CD4-positive, alpha-beta T cell (primary cell): ENCODE measurements at places on chromosomes 2 and 18.

GRCh38 chr18:62625019-62625418 is 90.3 kb upstream of the PHLPP1 start:
- DNase-seq: no peak

GRCh38 chr18:59265246-59265973 is 7.8 kb downstream of the RAX start:
- DNase-seq: peak; percentile 14

GRCh38 chr2:193583638-193584400 is 1389.1 kb upstream of the TMEFF2 start:
- DNase-seq: no peak

- no peak for DNase-seq
Observed at GRCh38 chr2:133456156-133456555, 112.1 kb downstream of the NCKAP5 start.

DNA sequence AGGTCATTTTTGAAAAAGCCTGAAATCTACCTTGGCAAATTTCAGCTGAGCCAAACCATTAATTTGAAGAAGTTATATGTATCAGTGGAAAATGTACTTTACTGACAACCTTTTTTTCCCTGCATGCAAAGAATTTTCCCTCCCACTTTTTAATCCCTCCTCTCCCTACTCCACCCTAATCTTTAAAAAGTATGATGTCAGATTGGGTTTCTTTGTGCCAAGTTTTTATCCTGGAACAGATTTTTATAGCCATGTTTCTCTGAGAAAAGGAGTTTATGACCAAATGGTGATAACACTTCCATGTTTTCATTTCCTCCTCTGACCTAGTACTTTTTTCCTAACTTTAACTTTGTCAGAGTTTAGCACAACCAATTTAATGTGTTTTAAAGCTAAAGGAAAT is 250.3 kb upstream of the FOSL2 start:
- no peak for DNase-seq

DNA sequence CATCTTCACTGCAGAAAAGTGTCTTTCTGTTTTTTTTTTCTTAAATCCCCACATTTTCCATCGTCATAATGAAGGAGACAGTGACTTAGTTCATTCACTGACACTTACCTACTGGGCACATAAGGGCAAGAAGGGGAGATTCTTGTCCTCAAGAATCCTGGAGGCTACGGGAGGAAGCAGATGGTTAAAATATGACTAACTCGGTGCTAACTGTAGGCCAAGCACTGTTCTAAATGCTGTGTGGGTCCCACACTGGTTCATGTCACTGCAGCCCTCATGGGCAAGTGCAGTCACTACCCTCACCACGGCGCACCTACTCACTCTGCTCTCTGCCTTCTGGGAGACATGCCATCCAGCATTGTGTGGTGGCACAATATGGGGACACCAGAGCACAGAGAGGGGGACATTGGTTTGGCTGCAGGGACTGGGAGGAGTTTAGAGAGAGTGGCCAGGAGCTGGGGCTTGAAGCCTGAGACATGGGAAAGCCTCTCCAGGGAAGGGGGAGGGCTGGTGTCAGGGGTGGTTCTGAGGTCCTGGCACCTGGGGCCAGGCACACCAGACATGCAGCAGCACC is 305.2 kb downstream of the MYCN start:
- DNase-seq: no peak

GRCh38 chr2:240930631-240931318 is 24.6 kb downstream of the CROCC2 start:
- DNase-seq: no peak

GRCh38 chr2:127084611-127085316 is 22.2 kb downstream of the BIN1 start:
- DNase-seq: no peak

DNA sequence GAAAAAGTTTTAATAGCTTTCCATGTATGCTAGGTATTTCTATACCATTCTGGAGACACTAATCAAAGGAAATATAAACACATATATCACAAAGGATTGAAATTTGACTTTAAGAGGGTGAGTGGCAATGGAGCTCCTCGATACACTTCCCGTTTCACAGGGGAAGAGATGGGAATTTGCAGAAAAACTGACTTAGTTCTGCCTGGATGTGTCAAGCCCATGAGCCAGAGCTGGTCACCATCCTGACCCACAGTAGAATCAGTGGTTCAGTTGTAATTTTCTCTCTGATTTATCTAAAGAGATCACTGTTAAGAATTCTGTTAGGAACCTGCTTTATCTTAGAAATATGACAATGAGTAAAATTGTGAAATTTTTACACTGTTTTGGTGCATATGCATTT is 34.2 kb downstream of the PLCL1 start:
- DNase-seq: no peak

GRCh38 chr2:212030709-212031108 is 507.9 kb downstream of the ERBB4 start:
- no peak for DNase-seq

- no peak for DNase-seq
Observed at GRCh38 chr2:177633111-177633510, 240.5 kb downstream of the AGPS start.

- no peak for DNase-seq
Observed at GRCh38 chr2:164621764-164622105, 453 bp upstream of the GRB14 start.

GRCh38 chr2:72846171-72847095 is 20.6 kb upstream of the EXOC6B start:
- no peak for DNase-seq

GRCh38 chr2:152303951-152304350 is 31.0 kb upstream of the FMNL2 start:
- no peak for DNase-seq

DNA sequence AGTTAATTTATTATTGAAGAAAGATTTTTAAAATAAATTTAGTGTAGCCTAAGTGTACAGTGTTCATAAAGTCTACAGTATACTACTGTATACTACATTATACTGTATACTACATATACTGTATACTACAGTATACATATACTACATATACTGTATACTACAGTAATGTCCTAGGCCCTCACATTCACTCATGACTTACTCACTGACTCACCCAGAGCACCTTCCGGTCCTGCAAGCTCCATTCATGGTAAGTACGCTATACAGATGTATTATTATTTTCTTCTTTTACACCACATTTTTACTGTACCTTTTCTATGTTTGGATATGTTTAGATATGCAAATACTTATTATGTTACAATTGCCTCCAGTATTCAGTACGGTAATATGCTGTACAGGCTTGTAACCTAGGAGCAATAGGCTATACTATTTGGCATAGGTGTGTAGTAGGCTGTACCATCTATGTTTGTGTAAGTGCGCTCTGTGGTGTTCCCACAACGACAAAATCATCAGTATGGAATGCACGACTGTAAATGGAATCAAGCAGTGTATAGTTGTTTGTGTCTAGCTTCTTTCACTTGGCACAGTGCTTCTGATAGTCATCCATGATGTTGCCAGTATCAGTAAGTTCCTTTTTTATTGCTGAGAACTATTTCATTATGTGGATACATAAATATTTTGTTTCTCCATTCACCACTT is 245.7 kb downstream of the MTX2 start:
- no peak for DNase-seq

DNA sequence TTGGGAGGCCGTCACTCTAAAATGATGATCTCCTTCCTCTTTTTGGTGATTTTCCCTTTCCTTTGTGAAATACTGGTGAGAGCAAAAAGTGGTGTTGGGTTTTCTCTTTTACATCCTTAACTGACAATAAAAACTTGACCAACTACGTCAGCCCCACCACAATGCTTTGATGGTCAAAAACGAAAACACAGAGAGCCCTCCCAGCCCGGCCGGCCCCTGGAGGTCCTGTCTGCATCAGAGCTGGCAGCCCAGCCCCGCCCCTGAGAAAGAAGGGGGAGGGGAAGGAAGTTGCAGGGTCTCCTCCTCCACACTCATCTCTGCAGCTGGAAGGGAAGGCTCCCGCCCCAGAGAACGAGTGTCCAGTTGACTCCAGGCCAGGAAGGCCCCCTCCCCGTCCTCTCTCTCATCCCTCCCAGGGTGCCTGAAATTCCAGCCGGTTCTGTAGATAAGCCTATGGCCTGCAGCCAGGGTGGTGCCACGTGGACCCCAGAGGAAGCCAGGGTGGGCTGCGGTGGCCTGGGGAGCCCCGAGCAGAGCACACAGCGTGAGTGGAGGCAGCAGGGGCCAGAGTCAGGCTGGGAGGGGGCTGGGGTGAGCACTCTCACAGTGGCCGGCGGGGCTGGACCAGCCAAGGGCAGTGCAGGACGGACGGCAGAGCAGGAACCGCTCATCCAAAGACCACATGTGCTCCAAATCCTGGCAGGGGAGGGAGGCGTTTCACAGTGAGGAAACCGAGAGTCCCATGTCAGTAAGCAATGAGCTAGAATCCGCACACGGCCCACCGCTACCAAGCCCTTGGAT is 19.8 kb downstream of the BIN1 start:
- no peak for DNase-seq

GRCh38 chr2:65656160-65656718 is 223.8 kb upstream of the SPRED2 start:
- DNase-seq: no peak

DNA sequence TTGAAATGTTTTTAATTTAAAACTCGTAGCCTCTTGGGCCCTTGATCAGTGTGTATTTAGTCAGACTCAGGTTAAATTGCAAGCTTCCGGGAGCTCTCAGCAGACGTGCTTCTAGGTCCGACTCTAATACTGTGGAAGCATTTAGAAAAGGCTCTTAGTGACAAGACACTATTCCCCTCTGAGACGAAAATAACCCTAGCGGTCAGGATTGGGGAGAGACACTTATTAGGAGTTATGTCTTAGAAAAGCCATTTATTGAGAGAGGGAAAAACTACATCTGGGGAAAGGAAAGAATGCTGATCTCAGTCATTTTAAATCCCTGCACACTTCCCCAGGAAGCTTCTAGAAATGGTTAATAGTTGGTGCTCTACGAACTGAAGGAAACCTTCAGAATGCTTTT is 110.5 kb upstream of the NCK2 start:
- DNase-seq: no peak

GRCh38 chr2:41896186-41896846 is 151.5 kb upstream of the PKDCC start:
- peak; percentile 62 for DNase-seq
